ENCODE measurements at places on chromosomes 16 and 17.

DNA sequence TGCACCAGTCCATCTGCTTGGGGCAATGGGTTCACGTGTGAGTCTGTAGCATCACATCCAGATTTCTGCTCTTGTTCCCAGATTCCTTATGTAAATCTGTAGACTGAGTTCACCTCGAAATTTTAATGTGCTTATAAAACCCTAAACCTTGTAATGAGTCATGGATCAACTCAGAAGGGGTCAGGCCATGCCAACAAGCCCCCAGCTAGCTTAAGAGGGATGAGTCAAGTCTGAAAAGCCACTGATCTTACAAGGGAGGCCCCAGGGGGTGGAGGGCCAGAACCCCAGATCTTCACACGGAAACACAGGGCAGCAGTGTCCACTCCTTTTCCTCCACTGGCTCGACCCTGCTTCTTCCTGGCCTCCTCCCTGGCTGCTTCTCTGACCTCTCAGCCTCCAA lies 399.1 kb upstream of the CDH5 start:
- no peak for DNase-seq

- no peak for DNase-seq
Observed at GRCh38 chr17:39222151-39222550, 3.6 kb downstream of the STAC2 start.

GRCh38 chr17:79833744-79834564 lies 5.3 kb downstream of the CBX4 start:
- DNase-seq, result no peak

GRCh38 chr16:59341368-59341767 lies 607.3 kb upstream of the GOT2 start:
- no peak for DNase-seq

DNA sequence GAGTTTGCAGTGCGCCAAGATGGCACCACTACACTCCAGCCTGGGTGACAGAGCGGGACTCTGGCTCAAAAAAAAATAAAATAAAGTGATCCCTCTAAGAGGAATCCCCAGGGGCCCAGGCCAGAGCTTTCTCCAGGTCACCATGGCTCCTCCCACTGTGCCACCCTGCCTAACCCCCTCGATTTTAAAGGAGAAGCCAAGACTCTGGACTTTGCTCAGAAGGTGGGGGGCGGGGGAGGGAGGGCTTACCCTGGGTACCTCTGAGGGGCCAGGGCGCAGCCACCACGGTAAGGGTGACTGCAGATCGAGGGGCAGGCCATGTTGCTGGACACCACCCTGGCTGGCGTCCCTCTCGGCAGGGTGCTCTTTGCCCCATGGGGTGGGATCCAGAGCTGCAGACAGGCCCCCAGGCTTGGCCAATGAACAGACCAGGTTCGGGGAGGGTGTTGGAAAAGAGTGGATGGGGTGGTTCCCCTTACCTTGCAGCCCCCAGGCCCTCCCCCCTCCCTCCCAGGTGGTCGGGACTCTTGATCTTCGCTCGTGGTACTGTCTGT lies 455 bp upstream of the GRB7 start:
- DNase-seq, result no peak

- DNase-seq, result no peak
Observed at GRCh38 chr16:10741844-10742243, 1.8 kb upstream of the NUBP1 start.
